Calu3 (cell line): ENCODE measurements at places on chromosomes 1 and 21. TPM values are rescaled to one million over a fixed set of nuclear protein-coding genes. Genes with fewer than 3 reads are reported as not detected.

Gene NUAK2
- 2.6 and 3.7 TPM in 2 replicates for total RNA-seq

Gene C1orf94
- not detected in 2 replicates for total RNA-seq

DNA sequence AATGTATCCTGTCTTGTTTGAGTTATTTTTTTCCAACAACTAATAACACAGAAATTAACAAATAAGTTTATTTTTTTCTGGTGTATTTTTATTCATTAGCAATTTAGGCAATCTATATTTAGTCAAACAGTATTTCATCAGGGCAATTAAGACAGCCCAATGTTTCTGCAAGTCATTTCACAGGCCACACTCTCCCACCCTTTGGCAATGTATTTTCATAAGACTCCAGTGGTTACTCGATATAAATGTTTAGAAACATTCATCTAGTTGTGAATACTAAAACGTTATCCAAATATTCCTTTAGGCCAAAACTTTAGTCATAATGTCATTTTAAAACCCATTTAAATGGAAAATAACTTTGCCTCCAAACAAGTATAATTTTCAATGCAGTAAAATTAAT is 142.1 kb downstream of the KCNT2 start:
- H3K27me3 ChIP-seq = no peaks in the 10 kb centered on the region
- no peak overlapping the region for H3K27ac ChIP-seq
- H3K4me1 ChIP-seq = no peaks in the 10 kb centered on the region
- H3K36me3 ChIP-seq = no peaks in the 10 kb centered on the region

DNA sequence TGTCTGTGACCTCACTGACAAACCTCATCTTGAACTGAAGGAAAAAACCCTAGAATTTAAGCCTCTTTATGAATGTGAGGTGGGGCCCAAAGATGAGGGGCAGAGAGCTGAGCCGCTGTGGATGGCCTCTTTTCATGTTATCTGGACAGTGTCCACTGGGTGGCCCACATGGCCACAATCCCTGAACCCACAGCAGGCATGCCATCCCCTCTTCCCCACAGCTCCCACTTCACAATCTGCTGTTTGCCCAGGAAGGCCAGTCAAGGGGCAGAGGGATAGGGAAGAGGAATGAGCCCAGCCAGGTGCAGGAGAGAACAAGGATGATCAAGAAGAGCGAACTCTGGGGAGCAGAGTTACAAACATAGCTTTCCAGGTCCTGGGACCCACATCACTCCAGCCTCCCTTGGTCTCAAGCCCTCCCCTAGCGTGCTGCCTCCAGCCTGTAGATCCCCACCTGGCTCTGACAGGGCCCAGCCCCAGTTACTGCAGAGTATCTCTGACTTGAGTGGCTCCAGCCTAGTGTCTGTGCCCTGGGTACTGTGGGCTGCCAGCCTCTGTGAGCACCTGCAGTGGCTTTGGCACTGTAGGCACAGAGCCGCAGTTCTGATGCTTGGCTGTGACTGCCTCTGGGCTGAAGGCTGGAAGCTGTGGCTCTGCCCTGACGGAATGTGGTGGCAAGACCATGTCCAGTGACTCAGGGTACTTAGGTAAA is 1.9 kb upstream of the SLFNL1 start:
- peak; percentile 17 for DNase-seq
- peaks cover 63% of the 10 kb centered on the region for H3K36me3 ChIP-seq
- H3K27ac ChIP-seq = peak overlapping the region; percentile 11
- no peak overlapping the region for H3K4me3 ChIP-seq
- H3K27me3 ChIP-seq = no peaks in the 10 kb centered on the region

Gene WRAP73
- 14.9 and 18.6 TPM in 2 replicates for total RNA-seq

DNA sequence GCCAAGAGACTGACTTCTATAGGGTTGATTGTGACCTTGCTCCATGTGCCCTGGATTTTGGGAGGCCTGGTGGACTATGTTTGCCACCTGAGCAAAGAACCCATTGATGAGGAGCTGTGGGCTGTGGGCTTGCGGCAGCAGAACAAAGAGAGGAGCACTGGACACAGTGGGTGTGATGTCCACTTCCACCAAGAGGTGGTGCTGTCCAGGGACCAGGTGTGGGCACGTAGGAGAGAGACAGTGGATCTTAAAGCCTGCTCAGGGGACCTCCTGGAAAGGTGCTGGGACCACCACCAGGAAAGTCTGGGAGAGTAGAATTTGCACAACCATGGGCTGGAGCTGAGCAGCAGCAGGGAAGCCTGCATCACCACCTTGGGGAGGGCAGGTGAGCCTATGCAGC is 106.7 kb upstream of the ETS2 start:
- H3K36me3 ChIP-seq = no peaks in the 10 kb centered on the region
- H3K27me3 ChIP-seq = peaks cover 86% of the 10 kb centered on the region
- no peak for DNase-seq
- no peak overlapping the region for H3K27ac ChIP-seq
- no peak overlapping the region for H3K4me3 ChIP-seq

GRCh38 chr1:91889717-91890459 is 3.9 kb upstream of the TGFBR3 start:
- peak; percentile 59 for DNase-seq
- H3K36me3 ChIP-seq = peaks cover 18% of the 10 kb centered on the region
- H3K4me1 ChIP-seq = peaks cover 20% of the 10 kb centered on the region
- H3K4me3 ChIP-seq = no peak overlapping the region

Gene LELP1
- total RNA-seq = not detected in 2 replicates

Gene C8A
- not detected in 2 replicates for total RNA-seq
